Spinal cord (tissue), 10 donors: ENCODE measurements at places on chromosomes 4 and X.

DNA sequence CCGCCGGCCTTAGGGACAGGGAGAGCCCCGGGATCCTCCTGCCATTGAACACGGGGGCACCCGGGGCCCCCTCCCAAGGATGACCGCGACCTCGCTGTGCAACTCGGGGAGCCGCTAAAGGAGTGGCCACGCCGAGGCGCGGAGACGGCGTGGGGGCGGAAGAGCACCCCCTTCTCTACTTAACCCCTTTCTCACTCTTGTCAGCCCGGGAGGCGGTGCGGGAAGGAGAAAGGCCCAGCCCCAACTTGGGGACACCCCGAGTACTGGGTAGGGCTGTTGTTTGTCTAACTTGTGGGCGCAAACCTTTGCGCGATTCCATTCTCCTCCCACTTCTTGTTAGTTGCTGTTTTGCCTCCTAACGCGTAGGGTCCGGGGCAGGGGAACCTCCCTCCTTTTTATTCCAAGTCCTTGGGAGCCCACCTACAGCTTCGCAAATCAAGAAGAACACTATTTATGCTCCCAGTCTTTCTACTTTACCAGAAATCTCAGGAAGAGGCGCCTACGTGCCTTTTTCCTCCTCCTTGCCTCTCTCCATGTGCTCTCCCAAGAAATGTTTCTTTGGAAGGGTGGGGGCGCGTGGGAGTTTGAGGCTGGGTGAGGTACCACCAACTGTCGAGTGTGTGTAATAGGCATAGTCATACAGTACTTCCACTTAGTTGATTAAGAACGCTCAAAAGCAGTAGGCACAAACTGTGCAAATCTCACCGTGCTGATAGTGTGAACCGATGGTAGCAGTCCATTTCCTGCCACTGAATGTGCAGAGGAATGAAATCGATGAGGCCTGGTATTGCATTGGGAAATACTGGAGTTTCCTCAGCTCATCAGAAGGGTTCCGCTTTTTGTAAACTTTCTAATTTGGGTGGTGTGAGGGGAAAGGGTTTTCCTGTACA, 813 bp downstream of the DIAPH2 start:
- peak; percentile 49 for DNase-seq

DNA sequence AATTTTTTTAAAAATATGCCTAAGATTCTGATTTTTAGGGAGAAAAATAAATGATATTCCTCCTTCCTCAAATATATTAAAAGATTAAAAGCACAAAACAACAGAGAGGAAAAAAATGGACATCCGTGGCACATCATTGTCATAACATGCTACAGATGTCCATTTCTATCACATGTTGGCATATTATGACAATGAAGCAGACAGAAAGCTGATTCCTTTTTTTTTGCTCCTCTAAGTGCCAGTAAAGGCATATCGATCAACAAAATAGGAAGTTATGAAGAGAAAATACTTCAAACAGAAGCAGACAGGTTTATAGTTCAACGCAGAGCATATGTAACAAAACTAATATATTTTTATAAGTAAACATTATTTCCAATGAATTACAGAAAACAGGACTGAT, 11.2 kb downstream of the KLHL8 start:
- no peak for DNase-seq

- DNase-seq, result no peak
Measured at GRCh38 chr4:185205697-185206342, 2.0 kb upstream of the CFAP97 start.

GRCh38 chrX:70141373-70141772, 8.1 kb downstream of the IGBP1 start:
- no peak for DNase-seq

- DNase-seq, result no peak
Measured at GRCh38 chr4:4420421-4420820, 33.5 kb downstream of the NSG1 start.

DNA sequence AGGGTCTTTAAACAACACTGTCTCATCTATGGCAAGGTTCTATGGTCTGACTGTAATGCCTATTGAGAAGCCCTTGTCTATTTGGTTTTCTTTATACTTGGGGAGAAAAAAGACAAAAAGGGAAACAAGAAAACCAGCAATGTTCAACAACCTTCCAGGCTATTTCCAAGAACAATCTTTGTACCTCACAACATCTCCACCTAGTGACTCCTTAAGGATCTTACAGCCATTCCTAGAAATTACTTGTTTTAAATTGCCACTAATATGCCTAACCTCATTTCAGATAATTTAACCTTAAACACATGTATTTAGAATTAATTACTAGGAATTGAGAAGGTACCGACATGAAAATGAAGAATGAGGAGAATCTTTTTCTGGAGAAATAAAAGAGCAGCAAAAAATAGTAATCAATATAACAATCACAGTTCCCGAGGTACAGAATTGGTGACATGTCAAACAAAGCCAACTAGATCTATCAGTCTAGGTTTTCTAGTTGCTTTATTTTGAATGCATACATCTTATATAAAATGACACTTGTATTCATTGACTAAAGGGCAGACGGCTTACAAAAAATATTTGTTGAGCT, 1.6 kb upstream of the RBM46 start:
- peak; percentile 6 for DNase-seq

DNA sequence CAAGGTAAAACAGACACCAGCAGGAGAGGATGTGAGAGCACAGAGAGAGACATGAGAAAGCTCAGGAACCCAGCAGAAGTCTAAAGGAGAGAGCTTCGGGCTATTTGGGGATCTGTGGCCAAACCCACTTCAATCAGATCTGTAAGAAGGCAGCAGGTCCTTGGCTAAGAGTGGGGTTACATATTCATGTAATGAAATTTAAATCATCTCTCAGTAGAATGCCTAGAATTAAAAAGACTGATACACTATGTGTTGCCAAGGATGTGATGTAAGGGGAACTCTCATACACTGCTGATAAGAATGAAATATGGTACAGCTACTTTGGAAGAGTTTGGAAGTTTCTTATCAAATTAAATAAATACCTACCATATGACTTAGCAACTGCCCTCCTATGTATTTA, 35.8 kb downstream of the PDE5A start:
- no peak for DNase-seq

DNA sequence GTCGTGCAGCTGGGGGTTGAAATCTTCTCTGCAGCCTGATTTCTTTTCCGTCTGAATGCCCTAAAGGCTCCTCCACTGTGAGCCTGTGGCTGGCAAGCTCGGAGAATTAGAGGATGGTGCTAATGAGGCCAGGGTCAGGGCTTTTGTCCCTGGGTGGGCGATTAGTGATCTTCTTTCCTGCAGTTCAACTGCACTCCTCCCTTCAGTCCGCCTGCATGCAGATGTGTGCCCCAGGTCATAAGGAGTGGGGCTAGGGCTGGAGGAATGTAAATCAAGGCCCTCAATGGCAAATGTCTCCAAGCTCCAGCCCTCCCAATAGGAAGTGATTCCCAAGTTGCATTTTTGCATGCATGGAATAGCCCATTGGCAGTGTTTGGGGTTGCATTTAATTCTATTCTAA, 405.0 kb downstream of the AFF2 start:
- DNase-seq, result no peak

GRCh38 chrX:38768079-38768478, 33.2 kb upstream of the MID1IP1 start:
- peak; percentile 70 for DNase-seq

DNA sequence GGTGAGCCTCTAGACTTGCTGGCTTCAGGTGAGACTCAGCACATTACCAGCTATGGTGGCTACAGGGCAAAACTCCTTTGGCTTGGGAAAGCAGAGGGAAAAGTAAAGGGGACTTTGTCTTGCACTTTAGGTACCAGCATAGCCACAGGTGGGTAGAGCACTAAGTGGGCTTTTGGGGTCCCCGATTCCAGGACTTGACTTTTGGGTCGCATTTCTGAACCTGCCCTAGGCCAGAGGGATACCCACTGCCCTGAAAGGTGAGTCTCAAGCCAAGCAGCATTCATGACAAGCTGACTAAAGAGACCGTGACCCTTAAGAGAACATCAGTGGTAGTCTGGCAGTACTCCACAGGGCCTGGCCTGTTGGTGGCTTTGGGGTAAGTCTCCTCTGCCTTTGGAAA, 224.8 kb downstream of the CFAP299 start:
- DNase-seq, result no peak

DNA sequence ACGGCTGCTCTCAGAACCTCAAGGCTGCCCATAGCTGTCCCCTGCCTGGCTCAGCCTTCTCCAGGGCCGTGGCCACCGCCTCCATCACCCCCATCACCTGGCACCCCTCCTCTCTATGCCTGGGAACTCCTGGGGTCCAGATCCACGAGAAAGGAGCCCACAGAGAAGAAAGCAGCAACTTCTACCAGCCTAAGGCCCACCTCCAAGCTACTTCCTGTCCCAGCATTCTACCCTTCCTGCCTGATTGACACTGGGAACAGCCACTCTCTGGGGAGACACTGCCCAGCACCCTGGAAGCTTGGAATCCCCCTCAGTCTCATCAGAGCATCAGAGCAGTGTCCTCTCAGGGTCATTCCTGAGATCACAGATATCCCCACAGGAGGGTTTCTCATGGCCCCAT, 36.9 kb upstream of the PROM1 start:
- no peak for DNase-seq

- no peak for DNase-seq
Measured at GRCh38 chr4:61540944-61541343, 340.8 kb downstream of the ADGRL3 start.

DNA sequence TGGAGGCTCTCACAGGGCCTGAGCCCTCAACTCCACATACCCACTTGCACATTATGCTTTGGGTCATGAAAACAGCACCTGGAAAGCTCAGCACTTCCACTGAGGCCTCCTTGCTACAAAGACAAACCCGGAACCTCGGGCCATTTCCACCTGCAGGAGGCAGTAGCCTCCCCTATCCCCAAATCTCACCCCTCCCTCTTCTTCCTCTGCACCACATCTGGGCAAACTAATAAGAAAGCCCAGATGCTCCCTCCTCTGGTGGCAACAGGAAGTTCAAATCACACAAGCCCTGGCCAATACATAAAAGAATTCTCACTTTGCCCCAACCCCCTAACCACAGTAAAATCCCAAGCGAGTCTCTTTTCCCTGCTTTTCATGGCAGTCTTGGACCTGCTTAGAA, 136.4 kb downstream of the MAPK10 start:
- no peak for DNase-seq

DNA sequence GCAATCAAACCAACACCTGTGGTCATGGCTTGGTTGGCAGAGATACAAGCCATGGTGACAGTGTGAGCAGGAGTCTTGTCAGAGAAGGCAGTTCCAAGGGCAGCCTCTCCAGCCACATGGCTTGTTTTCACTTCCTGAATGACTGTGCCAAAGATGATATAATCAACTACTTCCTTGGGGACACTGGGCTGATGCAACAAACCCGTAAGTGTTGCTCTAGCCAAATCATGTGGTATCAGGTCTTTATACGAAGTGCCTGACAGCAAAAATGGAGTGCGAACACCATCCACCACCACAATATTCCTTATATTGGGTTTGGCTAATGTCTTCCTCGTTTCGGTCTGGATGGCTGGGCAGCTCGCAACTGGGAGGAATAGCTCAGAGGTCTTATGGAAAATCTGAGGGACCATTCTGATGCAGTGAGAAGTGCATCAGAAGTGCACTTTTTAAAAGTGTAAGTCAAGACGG, 922.0 kb downstream of the NLGN4X start:
- DNase-seq, result no peak

DNA sequence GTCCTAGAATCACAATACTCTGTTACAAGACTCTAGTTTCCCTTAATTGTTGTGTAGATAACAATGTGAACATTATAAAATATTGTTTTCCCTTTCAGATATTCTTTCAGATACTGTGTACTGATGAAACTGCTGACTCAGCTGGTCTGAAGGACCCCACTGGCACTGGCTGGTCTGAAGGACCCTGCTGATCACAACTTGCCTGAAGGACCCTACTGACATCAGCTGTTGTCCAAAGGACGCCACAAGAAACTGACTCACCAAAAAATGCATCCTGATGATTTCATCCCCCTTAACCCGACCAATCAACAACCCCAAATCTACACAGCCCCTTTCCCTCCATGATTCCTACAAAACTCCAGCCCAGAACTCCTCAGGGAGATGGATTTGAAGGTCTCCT, 258.8 kb upstream of the GNPDA2 start:
- no peak for DNase-seq

DNA sequence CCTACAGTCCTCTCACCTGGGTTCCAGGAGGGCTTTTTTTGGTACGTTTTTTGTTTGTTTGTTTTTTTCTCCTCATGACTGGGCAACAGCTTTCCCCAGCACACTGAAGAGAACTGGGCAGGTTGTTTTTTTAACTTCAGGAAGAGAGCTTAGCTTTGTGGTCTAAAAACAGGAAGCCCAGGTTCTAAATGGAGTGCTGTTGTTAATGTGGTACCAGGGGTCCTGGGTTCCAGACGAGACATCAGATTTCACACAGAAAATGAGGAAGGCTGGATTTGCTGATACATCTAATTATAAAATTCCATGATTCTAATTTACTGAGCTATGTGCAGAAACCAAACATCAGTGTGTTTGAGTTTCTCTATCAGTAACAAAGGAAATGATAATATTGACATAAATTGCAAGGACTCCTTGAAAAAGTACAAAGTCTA, 4.2 kb downstream of the MYOZ2 start:
- no peak for DNase-seq

GRCh38 chrX:151031391-151031975, 48.3 kb downstream of the HMGB3 start:
- no peak for DNase-seq

DNA sequence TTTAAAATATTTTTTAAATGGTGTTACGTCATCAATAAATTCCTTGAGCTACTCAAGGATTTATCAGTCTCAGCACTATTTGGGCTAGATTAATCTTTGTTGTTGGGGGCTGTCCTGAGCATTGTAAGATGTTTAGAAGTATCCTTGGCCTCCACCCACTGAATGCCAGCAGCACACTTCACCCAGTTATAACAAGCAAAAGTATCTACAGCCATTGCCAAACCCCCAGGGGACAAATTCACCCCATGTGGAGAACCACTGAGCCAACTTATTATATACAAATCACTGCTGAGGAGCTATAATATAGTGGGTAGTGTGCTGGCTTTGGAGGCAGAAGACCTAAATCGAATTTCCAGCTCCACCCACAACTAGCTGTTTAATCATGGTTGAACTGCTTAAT, 58.3 kb downstream of the ATP10D start:
- DNase-seq, result no peak

DNA sequence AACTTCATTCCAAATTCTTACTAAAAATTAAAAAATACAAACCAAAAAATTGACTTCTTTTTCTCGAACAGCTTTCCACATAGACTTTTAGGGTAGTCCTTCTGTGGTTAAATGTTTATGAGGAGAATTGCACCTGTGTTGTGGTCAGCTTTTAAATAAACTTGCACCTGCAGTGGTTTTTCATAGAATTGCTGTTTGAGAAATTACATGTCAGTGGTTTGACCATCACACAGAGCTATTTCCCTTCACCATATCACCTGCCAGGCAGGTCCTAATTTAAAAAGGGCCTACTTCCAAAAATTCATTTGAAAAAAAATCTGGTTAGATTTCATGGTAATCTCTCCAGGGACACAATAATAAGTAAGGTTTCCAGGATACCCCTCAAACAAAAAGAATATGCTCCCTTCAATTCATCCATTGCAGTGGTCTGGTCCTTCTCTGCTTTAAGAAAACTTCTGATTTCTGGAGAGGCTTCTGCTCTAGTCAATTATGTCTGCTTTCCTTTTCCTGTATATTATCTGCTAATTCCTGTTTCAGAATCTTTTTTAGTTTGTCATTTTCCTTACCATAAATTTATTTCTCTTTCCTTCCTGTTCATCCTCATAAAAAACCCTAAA, 9.8 kb upstream of the UTP3 start:
- no peak for DNase-seq

GRCh38 chrX:42695800-42696358, 82.1 kb downstream of the PPP1R2C start:
- DNase-seq, result no peak
